ENCODE measurements at places on chromosomes 3 and 15.

DNA sequence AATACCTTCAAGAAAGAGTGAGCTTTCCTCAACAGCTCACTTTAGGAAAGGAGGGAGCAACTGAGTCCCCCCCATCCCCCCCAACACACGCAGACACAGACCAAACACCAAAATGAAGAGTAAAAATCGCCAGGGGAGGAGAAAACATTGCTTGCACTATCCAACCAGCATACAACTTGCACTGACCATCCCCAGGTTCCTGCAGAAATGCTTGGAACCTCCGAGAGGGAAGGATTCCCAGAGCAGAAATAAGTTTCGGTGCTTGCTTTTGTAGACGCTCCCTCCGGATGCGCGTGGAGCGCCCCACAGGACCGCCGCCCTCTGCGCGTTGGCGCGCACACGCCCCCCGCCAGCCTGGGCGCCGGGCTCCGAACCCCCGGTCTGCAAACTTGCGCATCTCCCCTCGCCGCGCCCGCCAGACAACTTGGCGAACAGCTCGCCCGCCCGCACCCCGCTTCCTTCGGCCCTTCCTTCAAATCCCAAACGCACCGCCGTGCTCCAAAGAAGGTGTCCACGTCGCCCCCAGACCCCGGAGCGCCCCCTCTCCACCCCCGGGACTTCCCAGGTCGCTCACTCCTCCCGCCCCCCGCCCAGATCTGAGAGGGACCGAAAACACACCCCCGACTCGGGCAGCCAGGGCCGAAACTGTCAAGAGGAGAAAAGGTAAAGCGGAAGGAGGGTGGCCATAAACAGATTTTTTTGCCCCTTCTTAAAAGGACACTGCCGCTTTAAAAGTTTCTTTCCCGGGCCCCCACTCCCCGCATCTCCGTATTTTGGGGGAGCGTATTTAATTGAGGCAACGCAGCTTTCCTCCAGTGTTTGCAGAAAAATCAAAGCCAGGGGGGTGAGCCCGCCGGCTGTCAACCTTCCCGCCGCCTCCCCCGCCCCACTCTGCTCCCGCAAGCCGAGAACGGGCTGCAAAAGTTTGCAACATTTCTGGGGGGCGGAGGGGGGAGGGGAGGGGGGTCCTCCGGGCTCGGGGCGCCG is 859 bp downstream of the RORA start:
- no peak for DNase-seq

GRCh38 chr15:42491539-42492225 is 741 bp upstream of the ZNF106 start:
- DNase-seq: no peak

DNA sequence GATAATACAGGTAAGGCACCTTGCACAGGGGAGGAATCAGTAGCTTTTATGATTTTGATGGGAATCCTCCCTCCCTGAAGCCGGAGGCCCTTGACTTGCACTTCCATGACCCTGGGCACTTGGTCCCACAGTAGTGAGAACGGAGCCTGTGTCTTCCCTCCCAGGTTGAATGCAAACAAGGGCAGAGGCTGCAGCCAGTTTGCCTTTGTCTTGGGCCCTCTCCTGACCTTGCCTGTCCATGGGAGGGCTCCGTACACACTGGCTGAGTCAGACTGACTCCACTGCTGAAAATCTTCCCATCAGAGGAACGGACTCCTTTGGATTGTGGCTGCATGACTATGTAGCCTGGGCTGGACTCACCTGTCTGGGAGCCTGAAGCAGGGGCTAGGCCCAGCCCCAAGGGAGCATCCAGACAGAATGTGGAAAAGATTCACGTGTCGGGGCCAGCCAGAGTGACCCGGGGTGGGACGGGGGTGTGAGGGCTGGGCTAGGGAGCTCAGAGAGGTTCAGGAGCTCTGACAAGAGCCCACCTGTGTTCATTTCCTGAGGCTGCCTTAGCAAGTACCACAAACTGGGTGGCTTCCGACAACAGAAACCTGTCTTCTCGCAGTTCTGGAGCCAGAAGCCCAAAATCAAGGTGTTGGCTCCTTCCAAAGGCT is 9.5 kb downstream of the TBC1D21 start:
- no peak for DNase-seq

DNA sequence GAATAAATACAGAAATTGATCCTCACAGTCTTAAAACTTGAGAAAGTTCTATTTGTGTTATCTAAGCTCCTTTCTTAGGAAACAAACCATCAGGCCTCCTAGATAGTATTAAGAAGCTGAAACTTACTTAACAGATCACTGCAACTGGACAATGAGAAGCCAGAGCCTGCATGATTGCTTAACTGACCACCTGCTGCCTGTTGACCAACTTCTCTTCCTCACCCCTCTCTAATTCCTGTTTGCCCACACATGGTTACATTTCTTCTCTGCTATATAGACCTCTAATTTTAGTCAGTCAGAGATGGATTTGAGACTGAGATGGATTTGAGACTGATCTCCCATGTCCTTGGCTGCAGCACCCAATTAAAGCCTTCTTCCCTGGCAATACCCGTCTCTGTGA is 13.5 kb downstream of the CCPG1 start:
- no peak for DNase-seq

- DNase-seq: no peak
Measured at GRCh38 chr3:194702545-194702944, 16.9 kb downstream of the FAM43A start.

DNA sequence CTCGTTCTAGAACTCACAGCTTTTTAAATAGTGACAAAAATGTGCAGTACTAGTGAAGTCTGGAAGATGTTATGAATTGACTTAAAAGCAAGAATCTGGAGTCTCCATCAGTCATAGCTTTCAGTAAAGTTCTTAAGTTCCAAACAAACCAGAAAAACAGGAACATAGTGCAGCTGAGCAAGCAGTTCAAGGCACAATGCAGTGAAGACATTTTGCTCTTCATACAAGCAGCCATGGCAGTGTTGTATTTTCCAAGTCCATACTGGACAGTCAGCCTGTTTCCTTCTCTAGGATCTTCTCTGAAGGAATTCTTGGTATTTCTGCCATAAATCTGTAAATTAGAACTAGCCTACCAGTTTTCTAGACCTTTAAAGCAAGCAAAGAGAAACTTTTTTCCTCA is 90.5 kb downstream of the LRRC28 start:
- DNase-seq: no peak

GRCh38 chr15:35465783-35466182 is 80.2 kb downstream of the DPH6 start:
- DNase-seq: no peak

- DNase-seq: no peak
Measured at GRCh38 chr3:65436580-65436979, 602.1 kb downstream of the MAGI1 start.

DNA sequence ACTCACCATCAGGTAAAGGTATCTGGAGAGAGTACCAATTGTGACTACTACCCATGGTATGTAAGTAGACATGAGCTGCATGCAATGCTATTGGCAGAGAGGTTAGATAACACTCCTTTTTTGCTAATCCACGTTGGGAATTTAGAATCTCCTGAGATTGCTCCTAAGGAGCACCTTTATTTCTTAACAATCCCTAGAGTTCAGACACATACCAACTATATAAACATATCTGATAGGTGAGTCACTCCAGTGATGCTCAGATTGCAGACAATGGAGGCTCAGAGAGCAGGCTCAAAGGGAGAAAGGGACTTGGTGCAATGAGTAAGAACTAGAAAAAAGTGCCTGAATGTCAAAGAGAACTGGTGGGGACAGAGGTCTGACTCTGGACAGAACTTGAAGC is 47.0 kb upstream of the LRRFIP2 start:
- DNase-seq: no peak

GRCh38 chr3:99943931-99944761 is 126.5 kb downstream of the CMSS1 start:
- DNase-seq: no peak
